Right atrium auricular region (tissue), 2 donors: ENCODE measurements at places on chromosomes 2 and 18. TPM values are rescaled to one million over a fixed set of nuclear protein-coding genes. Genes with fewer than 3 reads are reported as not detected.

Gene BOLL
- total RNA-seq = not detected

Gene THAP4
- total RNA-seq = 94.7 TPM

Gene GAL3ST2
- total RNA-seq = 1.1 TPM

Gene CYRIA
- total RNA-seq = 2.8 TPM

Gene NYAP2
- total RNA-seq = not detected

Gene CYBRD1
- total RNA-seq = 238 TPM

Gene LAMA3
- total RNA-seq = 5.0 TPM

Gene DSG3
- not detected for total RNA-seq

Gene COLEC12
- 10.9 TPM for total RNA-seq

Gene SATB2
- total RNA-seq = 1.0 TPM

Gene MSH6
- total RNA-seq = 22.3 TPM

Gene LRRTM4
- total RNA-seq = 0.24 TPM

Gene ANKRD36
- total RNA-seq = 3.3 TPM

Gene WNT6
- 2.4 TPM for total RNA-seq

Gene SLC16A14
- total RNA-seq = 3.4 TPM

Gene BMP10
- total RNA-seq = 5,642 TPM

Gene COL6A3
- total RNA-seq = 61.6 TPM

Gene IL1F10
- not detected for total RNA-seq

Gene WDFY1
- 13.8 TPM for total RNA-seq

Gene SGPP2
- total RNA-seq = 2.1 TPM

Gene DQX1
- total RNA-seq = not detected

Gene MATN3
- not detected for total RNA-seq

Gene CCDC121
- total RNA-seq = 3.6 TPM

Gene KCNK3
- 50.0 TPM for total RNA-seq

Gene HOXD13
- not detected for total RNA-seq

Gene TMEM182
- 212 TPM for total RNA-seq

Gene SPATA3
- not detected for total RNA-seq

Gene GKN2
- total RNA-seq = not detected

Gene AGXT
- not detected for total RNA-seq

Gene COL5A2
- 15.8 TPM for total RNA-seq
